ENCODE measurements at places on chromosomes 5 and 9. TPM values are rescaled to one million over a fixed set of nuclear protein-coding genes. Genes with fewer than 3 reads are reported as not detected.

DNA sequence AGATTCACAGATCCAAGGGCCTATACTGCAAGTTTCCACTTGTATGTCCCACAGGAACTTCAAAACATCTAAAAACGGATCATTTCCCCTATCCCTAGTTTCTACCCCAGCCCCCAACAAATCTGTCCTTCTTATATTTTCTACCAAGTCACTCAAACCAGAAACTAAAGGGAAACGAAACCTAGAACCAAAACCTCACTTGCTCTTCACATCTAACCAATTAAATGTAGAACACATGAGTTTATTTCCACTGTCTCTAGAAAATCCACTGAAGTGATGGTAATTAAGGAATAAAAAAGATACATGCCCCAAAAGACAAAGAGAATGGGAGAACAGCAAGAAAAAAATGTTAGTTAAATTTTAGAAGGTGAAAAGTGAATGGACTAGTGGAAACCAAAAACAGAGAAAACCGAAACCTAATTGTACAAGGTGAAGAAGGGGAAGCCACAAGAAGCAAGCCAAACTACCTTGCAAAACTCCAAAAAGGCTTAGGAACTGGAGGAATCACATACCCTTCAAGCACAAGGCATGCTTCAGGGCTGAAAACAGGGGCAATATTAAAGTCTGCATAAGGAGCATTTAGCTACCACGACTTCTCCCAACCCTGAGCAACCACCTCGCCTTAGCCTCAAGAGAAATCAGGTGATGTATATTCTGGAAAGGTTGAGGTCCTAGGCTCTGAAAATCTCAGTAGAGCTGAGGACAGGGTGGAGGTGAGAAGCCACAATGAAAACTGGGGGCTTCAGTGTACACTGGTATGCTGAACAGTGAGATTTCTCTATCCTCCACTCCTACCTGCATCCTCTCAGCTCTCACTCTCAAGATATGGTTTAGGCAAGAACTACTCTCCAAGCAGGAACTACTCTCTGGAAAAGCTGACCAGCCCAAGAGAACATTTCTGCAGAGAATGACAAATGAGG, 11.1 kb downstream of the SMU1 start:
- DNase-seq = no peak

DNA sequence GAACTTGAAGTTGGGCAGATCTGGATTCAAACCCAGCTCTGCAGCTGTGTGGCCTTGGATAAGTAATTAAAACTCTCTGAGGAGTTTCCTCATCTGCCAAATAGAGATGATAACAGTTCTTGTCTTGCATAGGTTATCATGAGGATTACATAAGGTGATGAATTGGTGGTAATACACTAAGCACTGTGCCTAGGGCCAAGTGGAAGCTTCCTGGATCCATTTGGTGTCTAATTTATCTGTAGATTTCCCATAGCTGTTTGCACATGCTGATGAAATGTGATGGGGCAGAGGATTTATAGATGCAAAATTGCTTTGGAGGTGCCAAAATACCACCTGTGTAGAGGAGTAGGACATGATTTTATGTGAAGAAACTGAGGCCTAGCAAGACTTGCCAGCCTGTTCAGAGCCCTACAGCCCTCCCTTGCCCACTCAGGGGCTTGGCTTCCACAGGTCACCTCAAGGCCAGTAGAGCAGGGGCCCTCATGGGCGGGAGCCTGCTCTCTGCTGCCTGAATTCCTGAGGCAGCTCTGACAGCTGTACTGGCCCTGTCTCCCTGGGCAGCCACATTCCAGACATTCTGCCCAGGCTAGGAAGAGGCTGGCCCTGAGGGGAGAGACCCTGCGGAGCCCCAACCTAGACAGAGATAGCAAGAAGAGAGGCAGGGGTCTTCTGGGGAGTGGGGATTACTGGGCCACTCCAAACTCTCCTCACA, 5.9 kb upstream of the FAT2 start:
- no peak for DNase-seq

Gene SLC6A18
- not detected for total RNA-seq

Gene FBLL1
- not detected for total RNA-seq

GRCh38 chr5:93890657-93891056, 149.3 kb upstream of the POU5F2 start:
- DNase-seq = no peak

DNA sequence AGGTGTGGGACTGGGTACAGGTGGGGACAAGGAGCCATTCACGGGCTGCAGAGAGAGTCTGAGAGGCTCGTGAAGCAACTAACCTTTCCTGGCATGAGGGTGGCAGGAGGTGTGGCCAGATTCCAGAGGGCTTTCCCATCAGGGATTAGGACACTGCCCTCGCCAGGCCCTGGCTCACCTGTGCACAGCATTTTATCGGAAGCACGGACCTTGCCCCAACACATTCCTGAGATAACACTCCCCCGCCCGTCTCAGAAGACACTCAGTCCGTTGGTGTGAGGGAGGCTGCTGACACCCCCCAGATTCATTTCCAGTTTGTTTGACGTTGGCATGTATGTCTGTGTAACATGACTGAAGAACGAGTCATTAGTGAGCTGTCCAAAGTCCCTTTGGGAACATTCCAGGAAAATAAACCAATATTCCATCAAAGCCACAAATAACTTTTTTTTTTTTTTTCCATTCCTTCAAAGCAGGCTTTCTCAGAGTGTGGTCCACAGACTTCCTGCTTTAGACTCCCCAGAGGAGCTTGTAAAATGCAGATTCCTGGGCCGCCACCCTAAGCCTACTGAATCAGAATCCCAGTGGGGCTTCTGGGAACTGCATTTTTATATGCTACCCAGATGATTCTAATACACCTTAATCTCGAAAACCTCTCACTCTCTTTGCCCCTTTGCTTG, 23.4 kb downstream of the WWC1 start:
- DNase-seq = no peak

DNA sequence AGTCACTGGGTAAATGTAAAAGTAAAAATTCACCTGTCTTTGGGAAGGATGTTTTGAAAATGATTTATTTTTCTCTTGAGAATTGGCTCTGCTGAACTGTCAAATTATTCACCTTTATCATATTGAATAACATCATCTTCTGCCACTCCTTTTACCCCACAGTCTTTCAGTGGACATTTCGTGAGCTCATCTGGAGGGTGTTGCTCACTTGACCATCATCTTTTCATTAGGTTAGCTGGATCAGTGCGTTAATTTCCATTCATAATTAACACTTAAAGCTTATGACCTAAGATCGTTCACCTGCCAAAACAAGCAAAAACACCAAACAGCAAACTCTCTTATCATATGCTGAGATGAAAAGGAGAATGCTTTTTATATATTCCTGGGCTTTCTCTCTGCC, 53.4 kb upstream of the TNFAIP8 start:
- DNase-seq = no peak

Gene GFPT2
- 25.2 TPM for total RNA-seq

DNA sequence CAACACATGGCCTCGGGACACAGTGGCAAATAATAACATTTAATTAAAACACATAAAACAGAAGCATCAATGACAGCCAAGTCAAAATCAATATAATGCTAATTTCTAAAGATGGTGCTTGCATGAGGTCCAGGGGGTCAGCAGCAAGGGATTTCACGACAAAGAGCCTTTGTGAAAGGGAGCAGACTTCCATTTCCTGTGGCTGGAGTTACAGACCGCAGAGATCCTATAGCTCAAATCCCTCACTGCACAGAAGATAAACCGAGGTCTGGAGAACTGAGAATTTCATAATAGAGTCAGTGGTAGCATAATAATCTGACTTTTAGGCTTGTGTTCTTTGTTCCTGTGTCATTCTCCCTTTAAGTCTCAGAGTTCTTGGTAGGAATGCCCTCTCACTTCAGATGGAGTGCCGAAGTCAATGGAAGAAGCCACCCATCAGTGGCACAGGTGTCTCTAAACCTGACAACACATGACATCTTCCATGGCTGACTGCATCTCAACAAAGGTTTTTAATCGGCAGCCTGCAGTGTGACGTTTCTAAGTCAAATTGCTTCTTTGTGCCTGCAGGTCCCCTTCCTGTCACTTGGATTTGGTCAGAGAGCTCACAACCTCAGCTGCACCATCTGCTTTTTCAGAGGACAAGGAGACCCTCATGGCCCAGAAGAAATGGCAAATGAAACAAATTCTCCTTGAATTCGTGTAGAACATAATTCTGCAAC, 67.4 kb downstream of the CARTPT start:
- DNase-seq = no peak

DNA sequence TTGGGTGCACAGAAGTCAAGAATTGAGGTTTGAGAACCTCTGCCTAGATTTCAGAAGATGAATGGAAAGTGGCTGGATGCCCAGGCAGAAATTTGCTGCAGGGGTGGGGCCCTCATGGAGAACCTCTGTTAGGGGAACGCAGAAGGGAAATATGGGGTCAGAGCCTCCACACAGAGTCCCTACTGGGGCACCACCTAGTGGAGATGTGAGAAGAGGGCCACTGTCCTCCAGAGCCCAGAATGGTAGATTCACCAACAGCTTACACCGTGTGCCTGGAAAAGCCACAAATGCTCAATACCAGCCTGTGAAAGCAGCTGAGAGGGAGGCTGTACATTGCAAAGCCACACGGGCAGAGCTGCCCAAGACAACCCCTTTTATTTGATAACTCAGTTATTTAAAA, 383.5 kb downstream of the TLE4 start:
- no peak for DNase-seq

Gene HSPA9
- total RNA-seq = 75.5 TPM

DNA sequence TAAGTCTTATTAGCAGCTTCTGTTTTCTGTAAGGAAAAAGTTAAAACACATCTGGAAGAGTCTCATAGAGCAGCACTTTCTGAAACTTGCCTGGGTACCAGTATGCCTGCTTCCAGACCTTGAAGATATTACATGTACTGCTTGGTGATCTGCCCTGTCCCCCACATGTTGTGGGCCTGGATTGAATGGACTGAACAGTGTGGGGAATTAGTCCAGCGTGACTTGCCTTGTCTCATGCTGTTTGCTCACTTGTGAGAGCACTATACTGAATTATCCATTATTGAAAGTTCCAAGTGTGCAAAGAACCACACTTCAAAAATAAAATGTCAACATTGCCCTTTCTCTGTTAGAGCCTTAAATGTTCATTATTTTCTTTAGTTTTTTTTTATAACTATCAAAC, 8.9 kb downstream of the CTNNA1 start:
- no peak for DNase-seq

Gene SFXN1
- 47.5 TPM for total RNA-seq

GRCh38 chr5:28516722-28517121, 1478.3 kb upstream of the CDH9 start:
- no peak for DNase-seq

- no peak for DNase-seq
Observed at GRCh38 chr9:121107881-121108280, 33.1 kb downstream of the CNTRL start.

- peak; percentile 92 for DNase-seq
Observed at GRCh38 chr5:150645070-150645700, 4.7 kb downstream of the SYNPO start.

DNA sequence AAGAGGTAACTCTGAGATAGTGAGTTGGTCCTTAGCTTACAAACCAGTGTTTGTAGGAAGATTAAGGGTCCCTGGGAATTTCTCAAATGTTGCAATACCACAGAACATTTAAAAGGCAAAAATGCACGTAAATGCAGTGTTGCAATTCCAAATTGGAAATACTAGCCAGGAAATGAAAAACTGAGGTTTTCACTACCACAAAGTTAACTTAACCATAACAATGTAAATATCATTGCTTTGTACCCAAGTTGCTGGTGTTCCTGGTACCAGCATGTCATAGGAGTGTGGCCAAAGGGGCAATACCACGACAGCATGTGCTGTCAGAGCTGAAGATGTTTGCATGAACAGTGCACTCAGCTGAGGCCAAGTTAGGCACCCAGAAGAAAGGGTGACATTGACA, 382.9 kb downstream of the GLIS3 start:
- no peak for DNase-seq

Gene ANKRD18A
- not detected for total RNA-seq

GRCh38 chr5:180175015-180175431, 34.0 kb downstream of the RASGEF1C start:
- DNase-seq = no peak

GRCh38 chr9:112819635-112820496, 69.3 kb downstream of the SNX30 start:
- peak; percentile 82 for DNase-seq

Gene PDGFRB
- total RNA-seq = 341 TPM

Gene CCDC152
- total RNA-seq = not detected

GRCh38 chr9:127049044-127049443, 73.4 kb downstream of the ANGPTL2 start:
- DNase-seq = peak; percentile 76

GRCh38 chr5:63155310-63155631, 576.7 kb downstream of the LRRC70 start:
- DNase-seq = no peak

DNA sequence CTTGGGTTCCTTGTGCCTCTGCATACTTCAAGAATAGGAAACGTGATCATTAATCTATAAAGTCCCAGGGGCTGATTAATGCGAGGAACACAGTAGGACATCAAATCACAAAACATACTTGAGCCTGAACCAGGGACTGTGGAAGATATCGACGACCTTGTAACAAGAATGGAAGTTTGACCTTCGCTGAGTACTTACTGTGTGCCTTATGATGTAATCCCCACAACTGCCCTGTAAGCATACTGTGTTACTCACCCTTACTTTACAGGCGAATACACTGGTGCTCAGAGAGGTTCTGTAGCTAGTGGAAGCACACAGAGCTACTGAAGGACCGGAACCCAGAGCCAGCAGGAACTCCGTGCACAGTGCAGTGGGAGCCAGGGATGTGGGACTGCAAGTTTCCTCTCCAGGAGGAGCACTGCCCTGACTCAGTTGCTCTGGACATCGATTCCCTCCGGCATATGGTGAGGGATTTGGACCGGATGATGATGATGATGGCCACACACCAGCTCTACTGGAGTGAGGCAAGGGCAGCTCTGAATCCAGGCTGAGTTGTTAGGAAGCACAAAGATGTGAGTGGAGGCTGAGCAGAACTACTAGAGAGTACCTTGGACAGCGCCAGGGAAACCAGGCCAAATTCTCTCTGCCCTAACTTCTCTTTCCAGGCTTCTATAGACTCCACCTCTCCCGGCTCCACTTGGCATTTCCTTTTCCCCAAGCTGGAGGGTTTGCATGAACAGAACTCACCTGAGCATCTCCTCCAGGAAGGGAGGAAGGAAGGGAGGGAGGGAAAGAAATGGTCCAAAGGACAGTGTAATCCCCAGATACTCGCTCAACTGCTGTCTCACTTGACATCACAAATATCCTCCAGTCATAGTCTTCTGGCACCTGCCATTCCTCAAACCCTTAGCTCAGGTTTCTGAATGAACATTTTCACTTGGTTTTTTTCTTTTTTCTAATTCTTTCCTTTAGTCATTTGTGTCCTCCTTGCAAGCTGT, 1.5 kb upstream of the GABBR2 start:
- no peak for DNase-seq

DNA sequence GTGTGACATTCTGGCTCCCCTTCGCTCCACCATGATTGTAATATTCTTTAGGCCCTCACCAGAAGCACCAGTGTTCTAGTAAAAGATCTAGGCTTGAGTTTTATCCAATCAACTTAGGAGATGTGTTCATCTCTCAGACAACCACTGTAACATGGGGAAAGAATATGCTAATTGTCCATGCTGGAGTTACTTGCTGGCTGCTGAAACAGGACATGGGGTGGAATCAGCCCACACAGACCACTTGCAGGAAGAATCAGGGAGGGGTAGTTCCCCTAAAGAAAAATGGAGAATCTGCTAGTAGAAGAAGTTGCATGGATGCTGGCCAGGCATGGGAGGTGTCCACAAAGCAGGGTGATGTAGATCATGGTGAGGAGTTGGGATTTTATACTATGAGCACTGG, 86.2 kb downstream of the FEM1C start:
- DNase-seq = no peak

GRCh38 chr9:129383019-129383560, 205.0 kb upstream of the IER5L start:
- DNase-seq = no peak

Gene ARSI
- not detected for total RNA-seq

Gene AFAP1L1
- total RNA-seq = 24.7 TPM
